ENCODE measurements at places on chromosomes 3 and 15.

GRCh38 chr15:88995449-88995848, 82.3 kb upstream of the MFGE8 start:
- DNase-seq, result no peak

DNA sequence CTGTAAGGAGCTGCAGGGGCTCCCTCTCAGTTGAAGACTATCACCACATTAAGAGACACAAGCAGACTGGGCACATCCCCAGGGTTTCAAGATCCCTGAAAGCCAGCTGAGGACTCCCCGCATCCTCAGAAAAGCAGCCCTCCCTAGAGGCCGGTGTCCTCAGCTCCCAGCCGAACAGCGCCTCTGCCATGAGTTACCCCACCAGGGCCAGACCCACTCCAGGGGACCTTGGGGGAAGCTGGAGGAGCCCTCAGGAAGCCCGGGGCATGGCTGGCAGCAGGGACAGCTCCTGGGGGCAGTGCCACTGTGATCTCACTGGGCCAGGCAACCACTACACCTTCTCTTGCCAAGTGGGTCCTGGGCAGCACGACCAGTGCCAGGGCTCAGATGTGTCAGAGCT, 8.1 kb downstream of the KLF15 start:
- no peak for DNase-seq

- no peak for DNase-seq
Measured at GRCh38 chr3:111813441-111813840, 45.6 kb upstream of the PHLDB2 start.

DNA sequence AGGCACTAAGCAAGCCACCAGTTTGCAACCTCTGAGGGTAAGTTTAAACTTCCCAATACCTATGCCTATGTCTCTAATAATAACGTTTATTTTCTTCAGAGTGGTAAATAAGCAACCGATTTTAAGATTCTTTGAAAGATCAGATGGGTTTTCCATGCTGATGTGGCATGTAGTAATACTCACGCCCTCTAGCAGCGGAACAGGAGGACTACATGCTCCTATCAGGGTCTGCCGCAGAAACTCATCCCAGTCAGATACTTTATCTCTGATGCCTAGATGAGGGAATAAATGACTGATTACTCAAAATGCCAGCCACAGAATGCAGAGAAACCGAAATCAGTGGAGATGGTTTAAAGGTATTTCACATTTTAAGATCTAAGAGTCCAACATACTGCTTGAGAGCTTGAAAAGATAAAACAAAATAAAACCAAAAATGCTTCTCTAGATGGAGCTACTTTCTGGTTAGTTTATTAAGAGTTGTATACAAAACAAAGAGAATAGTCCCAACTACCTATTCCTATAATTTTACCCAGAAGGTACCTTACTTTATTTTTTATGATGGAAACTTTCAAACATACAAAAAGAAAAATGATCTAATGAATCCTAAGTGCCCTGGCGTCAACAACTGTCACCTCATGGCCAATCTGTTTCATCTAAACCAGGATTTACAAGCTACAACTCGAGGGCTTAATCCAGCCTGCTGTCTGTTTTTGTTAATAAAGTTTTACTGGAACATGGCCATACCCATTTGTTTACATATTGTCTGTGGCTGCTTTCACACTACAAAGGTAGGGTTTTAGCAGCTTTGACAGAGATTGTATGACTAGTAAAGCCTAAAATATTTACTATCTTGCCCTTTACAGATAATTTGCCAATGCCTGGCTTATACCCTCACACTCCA, 37.5 kb upstream of the STIMATE start:
- peak; percentile 34 for DNase-seq

- DNase-seq, result no peak
Measured at GRCh38 chr3:94106268-94106667, 43.4 kb downstream of the NSUN3 start.

DNA sequence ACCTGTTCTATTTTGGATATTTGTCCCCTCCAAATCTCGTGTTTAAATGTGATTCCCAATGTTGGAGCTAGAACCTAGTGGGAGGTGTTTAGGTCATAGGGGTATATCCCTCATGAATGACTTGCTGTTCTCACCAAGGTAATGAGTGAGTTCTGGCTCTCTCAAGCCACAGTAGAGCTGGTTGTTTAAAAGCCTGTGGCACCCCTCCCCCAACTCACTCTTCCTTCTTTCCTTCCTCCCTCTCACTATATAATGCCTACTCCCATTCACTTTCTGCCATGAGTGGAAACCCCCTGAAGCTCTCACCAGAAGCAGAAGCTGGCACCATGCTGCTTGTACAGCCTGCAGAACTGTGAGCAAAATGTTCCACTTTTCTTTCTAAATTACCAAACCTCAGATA, 341.1 kb downstream of the SI start:
- no peak for DNase-seq

- no peak for DNase-seq
Measured at GRCh38 chr3:11350374-11350773, 78.2 kb downstream of the ATG7 start.

Data from GM19239 (cell line).